ENCODE measurements at places on chromosomes 7 and 10.

DNA sequence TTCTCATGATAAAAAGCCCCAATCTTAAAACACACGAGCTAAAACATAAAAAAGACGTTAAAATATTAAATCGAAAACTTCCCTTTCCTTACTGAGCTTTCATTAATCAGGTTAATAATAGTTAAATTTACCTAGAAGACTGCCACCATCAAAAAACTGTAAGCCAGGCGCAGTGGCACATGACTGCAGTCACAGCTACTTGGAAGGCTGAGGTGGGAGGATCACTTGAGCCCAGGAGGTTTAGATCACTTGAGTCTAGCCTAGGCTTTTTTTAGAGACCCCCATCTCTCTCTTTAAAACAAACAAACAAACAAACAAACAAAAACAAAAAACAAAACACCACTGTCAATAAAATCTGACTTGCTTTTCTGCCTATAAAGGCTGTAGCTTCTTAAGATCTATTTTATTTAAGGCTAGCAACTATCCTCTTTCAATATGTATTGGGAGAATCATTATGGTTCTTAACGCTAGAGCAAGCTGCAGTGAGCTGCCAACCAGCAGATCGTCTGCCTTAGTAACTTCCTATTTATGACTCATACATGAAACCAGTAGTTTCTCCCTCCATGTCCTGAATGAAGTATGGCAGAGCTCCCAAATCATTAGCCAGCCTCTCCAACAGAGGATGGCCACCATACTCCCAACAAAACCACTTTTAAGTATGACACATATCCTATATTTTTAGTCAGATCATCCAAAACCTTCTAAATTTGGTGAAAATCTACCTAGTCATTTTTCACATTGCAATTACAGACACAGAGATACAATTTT lies 163.7 kb downstream of the SRPK2 start:
- peak; percentile 35 for DNase-seq

GRCh38 chr7:55489552-55489951 lies 82.8 kb downstream of the VOPP1 start:
- no peak for DNase-seq

- no peak for DNase-seq
These were observed 9.3 kb upstream of the CRCP start for GRCh38 chr7:66105263-66105748.

- no peak for DNase-seq
These were observed 1.3 kb downstream of the HOXA7 start for GRCh38 chr7:27154901-27155815.

- no peak for DNase-seq
These were observed at the start of gene GRM3 for GRCh38 chr7:86643561-86644281. Gene GRM3, plus strand, starts transcription at chr7:86643909. Its CDS starts 121,237 bp downstream, at chr7:86765146.

DNA sequence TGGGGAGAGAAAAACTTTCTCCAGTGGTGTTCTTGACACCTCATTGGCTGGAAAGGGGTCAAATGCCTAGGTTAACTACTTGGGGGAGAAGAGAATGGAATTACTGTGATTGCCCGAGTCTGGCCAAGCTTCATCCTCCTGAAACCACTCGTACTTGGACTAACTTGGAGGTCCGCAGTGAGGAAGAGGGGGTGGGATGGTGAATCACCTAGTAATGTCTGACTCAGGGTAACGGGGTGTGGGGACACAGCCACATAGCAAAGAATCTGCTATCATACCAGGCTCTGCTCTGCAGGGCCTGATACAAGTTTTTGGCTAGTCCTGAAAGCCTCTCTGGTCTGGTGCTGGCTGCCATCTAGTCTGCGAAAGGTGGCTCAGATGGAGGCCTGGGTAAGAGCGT lies 190.9 kb downstream of the RPS24 start:
- no peak for DNase-seq

DNA sequence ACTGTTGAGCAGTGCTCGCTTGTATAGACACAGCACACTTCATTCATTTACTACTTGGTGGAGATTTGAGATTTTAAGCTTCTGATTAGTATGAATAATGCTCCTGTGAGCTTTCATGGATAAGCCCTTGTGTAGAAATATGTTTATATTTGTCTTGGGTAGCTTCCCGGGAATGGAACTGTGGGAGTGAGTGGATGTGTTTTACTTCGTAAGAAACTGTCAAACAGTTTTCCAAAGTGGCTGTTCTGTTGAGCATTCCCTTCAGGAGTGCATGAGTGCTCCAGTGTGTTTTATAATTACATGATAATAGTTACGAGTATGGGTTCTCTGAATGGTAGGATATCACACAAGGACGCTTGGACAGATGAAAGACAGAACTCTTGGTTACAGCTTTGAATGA lies 49.4 kb downstream of the VWC2 start:
- no peak for DNase-seq
